Tongue (tissue), 3 donors: ENCODE measurements at places on chromosomes 12 and 14. TPM values are rescaled to one million over a fixed set of nuclear protein-coding genes. Genes with fewer than 3 reads are reported as not detected.

DTD2 gene
- total RNA-seq = 32.1 TPM

BMP4 gene
- 15.3 TPM for total RNA-seq

NOVA1 gene
- total RNA-seq = 15.5 TPM

BEST3 gene
- total RNA-seq = 72.2 TPM

- no peak for DNase-seq
Measured at GRCh38 chr12:73057428-73057827, 785.3 kb downstream of the TRHDE start.

DNA sequence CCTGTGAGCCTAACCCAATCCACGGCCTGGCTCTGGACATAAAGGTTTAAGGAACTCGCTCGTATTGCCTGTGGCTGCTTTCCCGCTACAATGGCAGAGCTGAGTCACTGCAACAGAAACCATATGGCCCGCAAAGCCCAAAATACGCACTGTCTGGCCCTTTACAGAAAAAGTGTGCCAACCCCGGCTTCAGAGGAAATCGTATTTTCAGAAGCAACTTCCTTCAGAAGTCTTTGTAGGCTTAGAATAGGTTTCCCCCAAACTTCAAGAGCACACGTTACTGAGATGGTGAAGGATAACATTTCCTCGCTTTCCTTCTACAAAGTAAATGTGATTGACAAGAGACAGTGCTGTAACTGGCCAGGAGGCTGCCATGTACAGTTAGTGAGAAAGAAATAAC lies 34.8 kb upstream of the TESC start:
- DNase-seq = no peak

DNA sequence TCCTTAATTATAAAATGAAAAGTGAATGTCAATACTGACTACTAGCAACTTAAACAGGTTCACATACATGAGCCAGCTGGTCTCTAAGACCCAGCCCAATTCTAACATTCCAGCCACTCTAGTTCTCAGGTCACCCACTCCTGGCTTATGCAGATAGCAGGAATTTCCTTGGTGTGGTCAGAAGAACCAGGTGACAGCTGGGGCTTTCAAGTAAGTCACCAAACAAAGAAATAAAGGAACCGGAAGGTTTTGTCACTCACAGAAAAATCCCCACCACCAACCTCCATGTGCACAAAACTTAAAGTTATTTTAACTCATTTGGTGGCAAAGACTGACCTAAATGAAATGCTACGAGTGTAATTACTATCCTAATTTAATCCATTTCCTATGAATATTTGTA lies 129.6 kb upstream of the CDKN3 start:
- no peak for DNase-seq

GRCh38 chr12:121237415-121237814 lies 27.5 kb downstream of the P2RX4 start:
- no peak for DNase-seq

- DNase-seq = peak; percentile 85
Measured at GRCh38 chr12:131132118-131132892, 178.6 kb downstream of the ADGRD1 start.

- no peak for DNase-seq
Measured at GRCh38 chr14:77565289-77565993, 51.0 kb downstream of the SPTLC2 start.

- no peak for DNase-seq
Measured at GRCh38 chr14:86364634-86365033, 834.7 kb downstream of the FLRT2 start.
